ENCODE measurements at places on chromosomes 2 and 18.

DNA sequence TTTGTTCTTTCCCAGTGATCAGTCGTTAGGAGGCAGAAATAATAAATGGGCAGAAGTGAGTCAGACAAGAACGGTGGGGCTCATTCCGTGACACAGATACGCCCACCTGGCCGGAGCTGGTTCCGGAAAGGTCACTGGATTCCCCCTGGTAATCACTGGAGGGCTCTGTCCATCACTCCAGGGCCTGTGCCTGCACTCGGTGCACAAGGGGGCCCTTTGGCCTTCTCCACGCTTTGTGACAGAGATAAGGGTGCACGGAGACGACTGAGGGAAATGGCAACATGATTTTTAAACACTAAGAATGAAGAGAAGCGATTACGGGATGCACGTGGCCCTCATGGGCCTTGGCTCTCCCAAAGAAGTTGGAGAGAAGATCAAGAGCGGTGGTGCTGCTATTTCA, 84.4 kb downstream of the PTGR3 start:
- DNase-seq: no peak

DNA sequence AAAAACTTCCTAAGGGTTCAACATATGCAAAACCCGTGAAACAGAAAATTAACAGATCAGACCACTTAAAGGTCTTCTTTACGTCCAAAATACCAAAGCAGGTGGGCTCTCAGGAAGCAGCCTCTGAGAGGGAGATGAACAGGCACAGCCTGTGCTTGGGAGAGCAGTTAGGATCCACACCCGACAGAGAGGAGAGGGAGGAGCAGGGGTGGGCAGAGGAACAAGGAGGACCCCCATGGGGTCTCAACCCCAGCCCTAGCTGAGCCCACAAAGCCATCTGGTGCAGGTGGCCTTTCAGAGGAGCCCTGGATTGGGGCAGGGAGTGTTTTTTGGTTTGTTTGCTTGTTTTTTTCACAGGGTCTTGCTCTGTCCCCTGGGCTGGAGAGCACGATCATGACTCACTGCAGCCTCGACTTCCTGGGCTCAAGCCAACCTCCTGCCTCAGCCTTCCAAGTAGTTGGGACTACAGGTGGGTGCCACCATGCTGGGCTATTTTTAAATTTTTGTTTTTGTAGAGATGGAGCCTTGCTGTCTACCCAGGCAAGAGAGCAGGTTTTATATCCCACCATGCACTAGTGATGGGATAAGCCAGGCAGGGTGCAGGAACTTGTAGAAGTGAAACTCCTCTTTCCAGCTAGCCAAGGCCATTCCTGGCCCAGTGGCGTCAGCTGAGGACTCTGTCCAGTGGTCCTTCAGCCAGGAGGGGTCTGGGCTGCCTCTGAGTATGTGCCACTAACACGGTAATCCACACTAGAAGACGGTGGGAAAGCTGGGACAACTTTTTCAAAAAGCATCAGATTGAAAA, 154.1 kb upstream of the HDAC4 start:
- DNase-seq: no peak

DNA sequence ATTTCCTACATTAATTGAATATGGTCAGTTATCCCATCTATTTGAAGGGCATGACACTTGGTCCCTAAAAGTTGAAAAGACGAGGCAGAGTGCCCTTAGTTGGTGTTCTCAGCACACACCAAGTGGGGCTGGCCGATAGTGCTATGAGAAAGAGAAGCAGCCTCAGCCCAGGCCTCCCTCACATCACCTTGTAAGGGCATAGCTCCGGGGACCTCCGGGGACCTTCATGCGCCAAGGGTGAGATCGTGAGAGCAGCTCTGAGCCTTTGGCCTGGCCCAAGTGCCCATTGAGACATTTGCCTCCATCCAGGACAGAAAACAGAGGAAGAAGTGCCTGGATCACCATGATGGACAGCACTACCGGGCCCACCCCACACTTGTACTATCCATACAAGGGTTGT, 244.3 kb upstream of the COPS8 start:
- DNase-seq: no peak

DNA sequence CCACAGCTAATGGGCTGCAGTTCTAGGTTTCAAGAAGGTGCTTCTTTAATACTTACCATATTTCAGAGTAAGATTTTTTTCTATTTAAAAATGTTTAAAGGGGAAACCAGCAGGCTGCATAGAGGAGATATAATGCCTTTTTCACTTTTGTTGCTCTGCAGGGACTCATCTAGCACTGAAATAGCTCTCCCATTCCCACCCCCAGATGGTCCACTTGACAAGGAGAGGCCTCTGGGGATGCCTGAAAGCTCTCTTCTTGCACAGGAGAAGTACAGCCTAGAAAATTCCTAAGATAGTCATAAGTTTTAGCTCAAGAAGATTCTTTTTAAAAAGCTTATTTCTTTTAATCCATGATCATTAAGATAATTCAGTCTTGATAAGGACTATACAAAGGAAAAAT, 126.4 kb downstream of the CDH2 start:
- DNase-seq: no peak

DNA sequence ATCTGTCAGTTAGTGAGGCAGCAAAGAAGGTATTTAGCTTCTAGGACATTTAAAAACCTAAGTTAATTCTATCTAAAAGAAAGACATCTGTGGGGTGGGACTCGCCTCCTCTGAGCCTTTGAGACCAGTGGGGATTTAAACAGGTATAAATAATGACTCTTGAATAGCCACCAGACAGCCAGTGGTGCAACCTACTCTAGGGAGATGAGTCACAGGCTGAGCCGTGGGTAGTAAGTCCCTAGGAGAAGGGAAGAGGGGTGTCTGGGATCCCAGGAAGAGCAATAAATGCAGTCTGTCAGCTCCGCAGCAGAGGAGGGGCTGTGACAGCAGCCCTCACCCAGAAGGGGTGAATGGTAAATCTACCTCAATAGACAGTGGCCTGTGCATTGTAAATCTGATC, 43.1 kb upstream of the GALNT3 start:
- DNase-seq: no peak

DNA sequence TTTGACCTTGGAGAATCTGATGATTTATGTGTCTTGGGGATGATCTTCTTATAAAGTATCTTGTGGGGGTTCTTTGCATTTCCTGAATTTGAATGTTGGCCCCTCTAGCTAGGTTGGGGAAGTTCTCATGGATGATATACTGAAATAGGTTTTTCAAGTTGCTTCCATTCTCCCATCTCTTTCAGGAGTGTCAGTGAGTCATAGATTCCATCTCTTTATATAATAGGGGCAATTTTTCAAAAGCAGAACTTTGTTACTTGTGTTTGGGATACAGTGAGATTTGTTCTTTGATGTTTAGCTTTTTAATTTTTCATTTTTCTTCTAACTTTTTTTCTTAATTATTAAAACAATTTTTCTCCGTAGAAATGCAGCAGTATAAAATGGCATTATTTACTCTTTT, 19.4 kb downstream of the TMEM87B start:
- DNase-seq: no peak

- no peak for DNase-seq
These were observed 70.2 kb upstream of the SMIM21 start for GRCh38 chr18:75497576-75498235.

DNA sequence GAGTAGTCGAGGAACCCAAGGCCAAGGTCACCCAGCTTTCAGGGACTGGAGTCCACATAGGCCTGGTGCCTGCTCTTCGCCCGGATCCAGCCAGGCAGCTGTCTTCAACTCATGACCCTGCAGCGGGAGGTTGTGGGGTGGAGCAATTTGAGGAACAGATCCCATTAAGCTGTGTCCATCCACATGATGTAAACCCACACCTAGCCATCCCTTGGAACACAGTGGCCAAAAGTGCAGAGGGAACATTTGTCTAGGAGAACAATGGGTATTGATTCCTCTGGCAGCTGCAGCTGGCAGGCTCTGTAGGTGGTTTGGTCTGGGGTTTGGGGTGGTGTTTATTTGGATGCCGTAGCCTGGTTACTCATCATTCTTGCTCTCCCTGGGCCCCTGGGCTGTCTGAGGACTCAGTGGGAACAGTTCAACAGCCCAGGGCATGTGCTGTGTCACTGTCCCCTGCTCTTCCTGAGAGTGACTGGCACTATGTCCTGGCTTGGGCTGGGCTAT, 99.4 kb downstream of the TFCP2L1 start:
- no peak for DNase-seq

GRCh38 chr2:88857951-88858411, 166.5 kb downstream of the RPIA start:
- DNase-seq: no peak

- DNase-seq: no peak
These were observed 16.9 kb downstream of the KLHL41 start for GRCh38 chr2:169526451-169526850.

DNA sequence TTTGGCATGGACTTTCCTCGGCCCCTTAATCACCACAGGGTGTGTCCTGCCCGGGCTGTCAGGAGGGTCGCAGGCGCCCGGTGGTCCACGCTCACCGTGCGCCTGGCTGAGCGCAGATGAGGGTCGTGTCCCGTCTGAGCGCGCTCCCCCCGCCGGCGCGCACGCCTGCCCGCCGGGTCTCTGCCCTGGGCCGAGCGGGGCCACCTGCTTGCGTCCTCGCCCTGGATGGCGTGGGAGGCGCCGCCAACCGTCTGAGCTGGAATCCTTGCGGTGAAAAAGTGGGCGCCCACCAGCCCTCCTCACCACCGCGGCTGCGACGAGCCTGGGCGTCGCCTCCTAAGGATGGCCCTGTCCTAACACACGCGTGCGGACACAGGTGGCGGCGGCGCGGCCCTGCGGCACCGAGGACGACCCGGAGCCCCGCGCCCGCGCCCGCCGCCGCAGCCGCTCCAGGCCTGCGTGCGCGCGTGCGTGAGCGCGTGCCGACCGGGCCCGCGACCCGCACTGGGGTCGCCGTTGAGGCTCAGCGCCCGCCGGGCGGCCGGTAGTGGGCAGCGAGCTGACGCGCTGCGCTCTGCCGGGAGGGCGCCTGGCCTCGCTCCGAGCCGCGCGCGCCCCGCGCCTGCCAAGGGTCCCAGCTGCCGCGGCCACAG, 126.6 kb downstream of the ARHGEF4 start:
- DNase-seq: no peak
